ENCODE measurements at places on chromosomes 13 and 19.

DNA sequence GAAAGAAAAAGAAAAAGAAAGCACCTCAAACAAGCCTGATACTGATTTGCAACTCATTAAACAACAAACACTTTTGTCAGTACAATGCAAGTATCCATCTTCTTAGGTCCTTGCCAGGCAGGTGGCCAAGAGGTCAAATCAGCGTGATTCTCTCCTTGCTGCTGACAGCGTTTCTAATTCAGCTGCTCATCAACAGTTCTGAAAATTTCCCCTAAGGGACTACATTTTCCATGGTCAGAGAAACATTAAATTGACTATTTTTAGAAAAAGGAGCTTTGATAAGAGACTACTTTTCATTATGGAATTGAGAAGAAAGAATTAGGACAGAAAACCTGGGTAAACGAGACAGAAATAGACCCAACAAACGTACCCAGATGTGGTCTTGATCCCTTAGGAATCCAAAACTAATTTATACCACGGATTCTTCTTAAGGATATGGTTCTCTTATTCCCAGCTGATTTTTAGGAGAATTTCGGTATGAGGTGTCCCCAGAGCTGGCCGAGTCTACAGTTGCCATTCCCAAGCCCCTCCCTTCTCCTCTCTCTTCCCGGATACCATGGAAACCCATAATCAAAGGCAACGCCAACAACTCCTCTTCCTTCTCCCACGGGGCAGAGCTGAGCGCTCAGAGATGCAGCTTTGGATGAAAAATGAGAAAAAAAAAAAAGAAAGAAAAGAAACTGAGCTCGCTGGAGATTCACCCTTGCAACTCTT is 29.5 kb upstream of the CEBPG start:
- no peak for DNase-seq

DNA sequence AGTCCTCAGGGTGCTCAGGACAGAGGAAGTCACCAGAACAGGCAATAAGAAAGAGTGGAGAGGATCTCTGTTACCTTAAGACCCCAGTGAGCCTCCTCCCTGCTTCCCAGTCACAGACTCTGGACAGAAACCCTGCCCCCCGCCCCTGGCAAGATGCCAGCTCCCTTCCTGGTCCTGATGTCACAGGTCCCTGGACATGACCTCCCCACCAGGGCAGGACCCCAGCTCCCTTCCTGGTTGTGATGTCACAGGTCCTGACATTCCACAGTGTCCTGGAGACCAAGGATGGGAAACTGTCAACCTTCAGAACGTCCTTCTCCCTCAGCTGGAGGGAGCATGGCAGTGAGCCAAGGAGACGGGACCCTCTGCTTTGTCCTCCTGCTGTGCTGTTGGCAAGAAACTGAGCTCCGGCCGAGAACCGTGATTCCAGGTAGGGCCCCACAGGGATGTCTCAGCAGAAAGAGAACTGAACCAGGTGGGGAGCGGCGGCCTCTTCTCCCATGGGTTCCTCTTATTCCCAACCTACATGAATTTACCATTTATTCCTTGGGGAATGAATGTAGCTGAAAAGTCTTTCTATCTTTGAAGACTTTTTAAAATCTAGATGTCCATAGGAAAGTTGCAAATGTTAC is at the start of gene SPACA7:
SPACA7 (plus strand) TSS at position 306 of the 632 bp plus-strand sequence; CDS start at position 337, 31 bp downstream.
- no peak for DNase-seq

GRCh38 chr13:20514866-20515265 is 10.8 kb downstream of the CRYL1 start:
- no peak for DNase-seq

DNA sequence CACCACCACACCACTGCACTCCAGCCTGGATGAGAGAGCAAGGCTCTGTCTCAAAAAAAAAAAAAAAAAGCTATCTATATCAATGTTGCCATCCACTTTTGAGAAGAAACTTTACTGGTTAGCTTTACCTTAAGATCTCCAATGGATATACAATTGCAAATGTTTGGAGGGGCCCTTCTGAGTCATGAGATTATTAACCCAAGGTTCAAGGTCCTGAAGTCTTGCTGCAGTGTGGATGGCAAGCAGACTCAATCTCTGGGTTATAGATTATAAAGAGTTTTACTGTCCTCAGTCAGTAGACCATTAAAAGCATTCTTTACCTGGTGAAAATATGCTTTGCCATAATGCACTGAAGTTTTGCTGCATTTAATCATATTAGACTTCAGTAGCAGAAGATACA is 3.7 kb upstream of the ZNF431 start:
- DNase-seq = no peak

DNA sequence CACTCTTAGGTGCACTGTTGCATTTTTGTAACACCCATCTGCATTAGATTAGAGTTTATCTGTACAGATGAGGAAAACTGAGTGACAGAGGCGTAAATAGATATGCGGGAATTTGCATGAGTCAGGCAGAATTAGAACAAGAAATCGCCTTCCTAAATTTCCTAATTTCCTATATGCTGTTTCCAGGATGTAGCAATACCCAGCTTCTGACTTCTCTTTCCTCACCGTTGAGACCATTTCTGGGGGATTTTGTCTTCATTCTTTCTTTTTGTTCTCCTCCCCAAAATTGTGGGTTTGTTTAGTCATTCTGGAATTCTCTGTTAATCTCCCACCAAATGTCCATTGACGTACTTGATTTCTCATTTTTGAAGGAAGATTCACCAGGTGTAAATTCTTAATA is 10.6 kb upstream of the ZNF792 start:
- DNase-seq = peak; percentile 6

DNA sequence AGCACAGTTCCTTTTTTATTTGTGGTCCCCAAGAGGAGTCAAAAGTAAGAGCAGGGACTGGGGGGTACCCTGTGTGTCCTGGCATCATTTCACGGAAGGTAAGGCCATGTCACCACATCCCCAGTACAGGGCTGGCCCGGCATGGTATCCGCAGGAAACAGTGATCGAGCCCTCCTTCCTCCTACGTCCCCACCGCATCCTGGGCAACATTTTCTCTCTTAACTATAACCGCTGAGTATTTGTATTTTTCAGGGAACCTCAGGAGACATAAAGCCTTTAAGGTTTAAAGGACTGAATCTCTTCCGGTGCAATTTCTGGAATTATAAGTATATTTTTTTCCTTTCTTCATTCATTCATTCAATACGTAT is 13.6 kb upstream of the LATS2 start:
- no peak for DNase-seq

- no peak for DNase-seq
Observed at GRCh38 chr19:32450217-32450616, 44.6 kb downstream of the DPY19L3 start.

- peak; percentile 66 for DNase-seq
Observed at GRCh38 chr13:37382146-37382545, 216.4 kb downstream of the POSTN start.

GRCh38 chr19:10113592-10113963 is 2.1 kb downstream of the P2RY11 start:
- DNase-seq = no peak

Measured in fibroblast of skin of abdomen (primary cell).